ENCODE measurements at places on chromosomes 1 and 21.

DNA sequence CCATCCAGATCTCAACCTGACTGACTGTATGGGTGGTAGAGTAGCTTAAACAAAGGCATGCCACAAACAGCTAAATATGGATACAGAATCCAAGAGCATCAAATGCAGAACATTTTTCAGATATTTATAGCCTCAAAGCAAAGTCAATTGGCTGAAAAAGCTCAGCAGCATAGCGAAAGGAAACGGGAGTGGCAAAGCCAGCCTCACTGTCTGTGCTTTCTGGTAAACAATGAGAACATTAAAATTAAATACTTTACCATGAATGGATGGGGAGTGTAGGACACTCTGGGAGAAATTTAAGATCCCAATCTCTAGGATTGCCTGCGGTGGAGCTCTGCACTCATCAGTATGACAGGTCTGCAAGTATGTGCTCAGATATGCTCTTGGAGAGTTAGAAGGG, 4.4 kb downstream of the RASAL2 start:
- no peak overlapping the region for H3K27ac ChIP-seq
- peaks cover 8% of the 10 kb centered on the region for H3K4me1 ChIP-seq
- H3K27me3 ChIP-seq, result peaks cover 35% of the 10 kb centered on the region
- H3K36me3 ChIP-seq, result no peaks in the 10 kb centered on the region

- H3K36me3 ChIP-seq, result no peaks in the 10 kb centered on the region
- DNase-seq, result no peak
- no peaks in the 10 kb centered on the region for H3K27me3 ChIP-seq
- no peak overlapping the region for H3K27ac ChIP-seq
- H3K4me1 ChIP-seq, result no peaks in the 10 kb centered on the region
These were observed 4.2 kb downstream of the NECTIN4 start for GRCh38 chr1:161085165-161085564.

- no peaks in the 10 kb centered on the region for H3K27me3 ChIP-seq
- peaks cover 13% of the 10 kb centered on the region for H3K36me3 ChIP-seq
- DNase-seq, result no peak
- H3K4me1 ChIP-seq, result peaks cover 42% of the 10 kb centered on the region
These were observed 33.7 kb upstream of the NBL1 start for GRCh38 chr1:19610282-19610981.

- no peaks in the 10 kb centered on the region for H3K36me3 ChIP-seq
- no peak overlapping the region for H3K4me3 ChIP-seq
- no peak overlapping the region for H3K27ac ChIP-seq
- no peak for DNase-seq
- H3K4me1 ChIP-seq, result no peaks in the 10 kb centered on the region
- peaks cover 1% of the 10 kb centered on the region for H3K27me3 ChIP-seq
These were observed 99.5 kb downstream of the TGFB2 start for GRCh38 chr1:218444588-218444987.

GRCh38 chr21:46363698-46364097, 39.7 kb downstream of the PCNT start:
- H3K4me3 ChIP-seq, result no peak overlapping the region
- peaks cover 20% of the 10 kb centered on the region for H3K4me1 ChIP-seq
- no peak overlapping the region for H3K27ac ChIP-seq
- H3K27me3 ChIP-seq, result no peaks in the 10 kb centered on the region
- peaks cover 39% of the 10 kb centered on the region for H3K36me3 ChIP-seq

DNA sequence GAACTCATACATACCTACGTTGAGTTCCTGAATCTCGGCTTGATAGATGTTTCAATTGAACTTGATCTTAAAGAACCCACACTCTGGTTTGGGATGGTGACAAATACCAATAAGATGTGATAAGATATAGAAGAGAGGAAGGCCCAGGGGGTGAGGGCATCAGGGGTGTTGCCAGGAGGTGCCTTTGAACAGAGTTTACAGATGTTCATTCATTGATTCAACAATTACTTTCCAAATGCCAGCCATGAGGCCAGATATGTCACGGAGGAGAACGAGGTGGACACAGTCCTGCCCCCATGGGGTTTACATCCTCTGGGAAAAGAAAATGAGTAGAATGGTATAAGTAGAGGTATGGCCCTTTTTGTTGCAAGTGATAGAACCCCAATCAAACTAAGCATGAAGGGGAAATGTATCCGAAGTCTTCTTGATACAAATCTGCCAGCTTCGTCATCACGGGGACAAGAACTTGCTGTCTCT, 659 bp downstream of the LRRC71 start:
- H3K4me1 ChIP-seq, result peaks cover 8% of the 10 kb centered on the region
- H3K27me3 ChIP-seq, result peaks cover 69% of the 10 kb centered on the region
- no peak overlapping the region for H3K27ac ChIP-seq
- no peak for DNase-seq

GRCh38 chr1:89104147-89104546, 21.8 kb downstream of the GBP2 start:
- H3K27me3 ChIP-seq, result no peaks in the 10 kb centered on the region
- H3K4me1 ChIP-seq, result peaks cover 52% of the 10 kb centered on the region
- peak overlapping the region; percentile 69 for H3K27ac ChIP-seq
- no peak for DNase-seq

- H3K4me3 ChIP-seq, result no peak overlapping the region
- no peaks in the 10 kb centered on the region for H3K36me3 ChIP-seq
- peaks cover 12% of the 10 kb centered on the region for H3K4me1 ChIP-seq
- H3K27me3 ChIP-seq, result peaks cover 4% of the 10 kb centered on the region
- H3K27ac ChIP-seq, result no peak overlapping the region
These were observed 16.2 kb upstream of the SERINC2 start for GRCh38 chr1:31396633-31397351.

DNA sequence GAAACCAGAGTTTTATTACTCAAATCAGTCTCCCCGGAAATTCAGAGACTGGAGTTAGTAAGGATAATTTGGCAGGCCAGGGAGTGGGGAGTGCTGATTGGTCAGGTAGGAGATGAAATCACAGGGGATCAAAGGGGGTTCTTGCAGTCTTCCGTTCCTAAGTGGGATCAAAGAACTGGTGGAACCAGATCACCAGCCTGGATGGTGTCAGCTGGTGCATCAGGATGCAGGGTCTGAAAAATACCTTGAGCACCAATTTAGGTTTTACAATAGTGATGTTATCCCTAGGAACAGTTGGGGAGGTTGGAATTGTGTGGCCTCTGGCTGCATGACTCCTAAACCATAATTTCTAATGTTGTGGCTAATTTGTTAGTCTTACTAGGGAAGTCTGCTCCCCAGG, 1.4 kb upstream of the CD101 start:
- no peaks in the 10 kb centered on the region for H3K27me3 ChIP-seq
- H3K4me1 ChIP-seq, result peaks cover 31% of the 10 kb centered on the region
- no peak for DNase-seq
- H3K27ac ChIP-seq, result no peak overlapping the region
- no peaks in the 10 kb centered on the region for H3K36me3 ChIP-seq

GRCh38 chr1:84298684-84299535, 2.6 kb upstream of the SAMD13 start:
- peaks cover 24% of the 10 kb centered on the region for H3K27me3 ChIP-seq
- no peak overlapping the region for H3K27ac ChIP-seq
- peak; percentile 31 for DNase-seq

GRCh38 chr1:18712252-18712600, 81.6 kb downstream of the PAX7 start:
- no peak overlapping the region for H3K4me3 ChIP-seq
- H3K27ac ChIP-seq, result no peak overlapping the region
- DNase-seq, result no peak
- H3K36me3 ChIP-seq, result no peaks in the 10 kb centered on the region
- peaks cover 4% of the 10 kb centered on the region for H3K4me1 ChIP-seq

- no peaks in the 10 kb centered on the region for H3K27me3 ChIP-seq
- no peak overlapping the region for H3K4me3 ChIP-seq
- peaks cover 15% of the 10 kb centered on the region for H3K4me1 ChIP-seq
These were observed 996 bp upstream of the MGST3 start for GRCh38 chr1:165629848-165630628.

DNA sequence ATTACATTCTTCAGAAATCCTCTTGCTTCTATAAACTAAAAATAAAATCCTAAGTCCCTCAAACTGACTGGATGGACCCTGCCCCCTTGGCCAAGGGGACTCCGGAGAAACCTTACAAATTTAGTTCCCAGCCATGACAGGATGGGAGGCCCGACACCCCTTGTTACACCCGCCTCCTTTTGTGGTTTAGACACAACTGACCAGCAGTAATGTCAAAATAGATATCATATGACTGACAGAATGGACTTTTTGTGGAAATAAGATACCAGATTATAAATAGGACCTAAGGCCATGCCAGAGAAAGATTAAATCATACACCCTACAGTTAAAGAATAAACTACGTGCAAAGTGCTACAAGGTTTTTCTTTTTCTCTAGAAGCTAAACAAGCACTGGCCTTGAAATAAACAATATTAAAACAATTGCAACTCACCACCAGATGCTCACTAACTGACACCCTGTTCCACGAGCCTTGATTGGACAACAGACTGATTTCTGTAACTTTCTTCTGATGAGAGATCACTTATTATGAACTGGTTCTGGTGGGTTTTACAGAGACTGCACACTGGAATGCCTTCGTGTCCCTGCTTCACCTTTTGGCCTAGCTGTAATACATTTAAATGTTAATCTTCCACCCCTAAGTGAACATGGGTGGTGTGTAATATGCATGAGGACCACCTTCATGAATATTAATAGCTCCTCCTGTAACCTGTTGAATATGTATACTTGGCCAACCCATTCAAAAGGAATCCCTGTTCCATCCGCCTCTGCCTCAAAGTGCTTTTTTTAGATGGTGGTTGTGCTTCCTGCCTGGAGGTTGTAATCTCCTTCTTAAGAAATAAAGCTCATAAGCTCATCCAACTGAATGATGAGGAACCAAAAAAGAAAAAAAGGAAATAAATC, 99.6 kb downstream of the ODF2L start:
- H3K4me3 ChIP-seq, result no peak overlapping the region
- H3K27ac ChIP-seq, result no peak overlapping the region
- no peak for DNase-seq

- peaks cover 6% of the 10 kb centered on the region for H3K27me3 ChIP-seq
- no peaks in the 10 kb centered on the region for H3K4me1 ChIP-seq
- no peaks in the 10 kb centered on the region for H3K36me3 ChIP-seq
- H3K27ac ChIP-seq, result no peak overlapping the region
- DNase-seq, result no peak
These were observed 60.2 kb downstream of the KAZN start for GRCh38 chr1:14658642-14659041.

DNA sequence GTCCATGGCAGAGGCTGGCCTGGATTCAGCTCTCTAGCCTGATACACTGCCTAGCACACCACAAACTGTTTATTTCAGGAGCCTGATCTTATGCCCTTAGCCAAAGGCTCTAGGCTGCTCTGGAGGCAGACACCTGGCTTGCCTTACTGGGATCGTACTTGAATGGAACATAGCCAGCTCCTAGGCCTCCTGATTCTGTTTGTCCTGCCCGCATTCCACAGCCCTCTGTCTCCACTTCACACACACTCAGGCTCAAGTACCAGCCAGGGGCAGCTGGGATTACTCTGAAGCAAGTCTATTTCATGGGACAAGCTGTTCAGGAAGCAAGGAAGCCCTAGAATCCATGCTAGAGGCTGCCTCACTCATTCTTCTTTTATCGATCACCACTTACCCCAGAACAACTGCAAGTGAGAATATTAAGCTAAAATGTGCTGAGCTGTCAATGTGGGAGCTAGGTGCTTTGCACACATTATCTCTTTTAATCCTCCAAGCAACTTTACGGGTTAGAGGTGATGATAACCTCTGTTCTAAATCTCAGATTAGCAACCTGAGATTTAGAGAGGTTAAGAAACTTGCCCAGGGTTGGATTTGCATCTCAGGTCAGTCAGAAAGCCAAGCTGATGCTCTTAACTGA, 31.1 kb upstream of the CYP4B1 start:
- H3K4me3 ChIP-seq, result no peak overlapping the region
- H3K4me1 ChIP-seq, result no peaks in the 10 kb centered on the region
- H3K27me3 ChIP-seq, result peaks cover 24% of the 10 kb centered on the region
- no peak overlapping the region for H3K27ac ChIP-seq
- H3K36me3 ChIP-seq, result peaks cover 4% of the 10 kb centered on the region

GRCh38 chr21:46503922-46504550, 45.3 kb downstream of the DIP2A start:
- no peak for DNase-seq
- H3K4me1 ChIP-seq, result peaks cover 32% of the 10 kb centered on the region
- H3K36me3 ChIP-seq, result peaks cover 20% of the 10 kb centered on the region
- no peaks in the 10 kb centered on the region for H3K27me3 ChIP-seq

- H3K36me3 ChIP-seq, result no peaks in the 10 kb centered on the region
- no peak for DNase-seq
- no peak overlapping the region for H3K4me3 ChIP-seq
These were observed 12.3 kb upstream of the JAM2 start for GRCh38 chr21:25626757-25627156.

DNA sequence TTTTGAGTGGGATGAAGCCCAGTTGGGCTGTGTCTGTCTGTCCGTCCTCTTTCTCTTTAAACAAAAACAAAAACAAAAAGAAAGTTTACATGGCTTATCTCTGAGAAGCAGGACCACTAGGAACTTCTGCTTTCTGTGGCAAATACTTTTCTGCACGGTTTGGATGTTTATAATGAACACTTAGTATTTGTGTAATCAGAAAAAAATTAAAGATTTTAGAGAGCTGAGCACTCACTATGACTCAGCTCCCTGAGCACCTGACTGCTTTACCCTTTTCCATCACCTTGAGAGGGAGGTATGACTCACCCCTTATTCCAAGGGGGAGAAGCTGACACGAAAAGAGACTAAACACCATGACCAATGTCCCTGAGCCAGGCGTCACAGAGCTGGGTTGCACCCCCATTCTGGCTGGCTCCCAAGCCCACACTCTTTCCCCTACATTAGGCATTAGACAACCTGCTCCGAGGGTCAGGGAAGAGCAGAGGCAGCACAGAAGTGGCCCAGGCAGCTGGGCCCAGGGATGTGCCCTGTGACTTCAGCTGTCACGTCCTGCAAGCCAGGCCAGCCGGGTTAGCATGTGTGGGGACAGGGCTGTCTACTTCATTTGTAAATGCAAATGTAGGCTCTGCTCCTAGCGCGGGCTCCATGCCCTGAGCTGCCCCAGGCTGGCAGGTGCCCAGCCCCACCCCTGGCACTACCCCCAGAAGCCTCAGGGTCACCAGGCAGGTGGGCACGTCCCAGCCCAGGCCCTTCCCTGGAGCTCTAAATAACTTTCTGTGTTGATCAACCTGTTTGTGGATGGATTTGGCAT, 30.4 kb downstream of the RAP1GAP start:
- DNase-seq, result peak; percentile 37
- peaks cover 11% of the 10 kb centered on the region for H3K27me3 ChIP-seq
- H3K4me3 ChIP-seq, result no peak overlapping the region
- H3K27ac ChIP-seq, result no peak overlapping the region

- H3K4me1 ChIP-seq, result no peaks in the 10 kb centered on the region
- no peak overlapping the region for H3K4me3 ChIP-seq
- H3K27me3 ChIP-seq, result peaks cover 11% of the 10 kb centered on the region
- no peak for DNase-seq
- H3K36me3 ChIP-seq, result no peaks in the 10 kb centered on the region
These were observed 7.0 kb downstream of the TNNT2 start for GRCh38 chr1:201370500-201370899.

DNA sequence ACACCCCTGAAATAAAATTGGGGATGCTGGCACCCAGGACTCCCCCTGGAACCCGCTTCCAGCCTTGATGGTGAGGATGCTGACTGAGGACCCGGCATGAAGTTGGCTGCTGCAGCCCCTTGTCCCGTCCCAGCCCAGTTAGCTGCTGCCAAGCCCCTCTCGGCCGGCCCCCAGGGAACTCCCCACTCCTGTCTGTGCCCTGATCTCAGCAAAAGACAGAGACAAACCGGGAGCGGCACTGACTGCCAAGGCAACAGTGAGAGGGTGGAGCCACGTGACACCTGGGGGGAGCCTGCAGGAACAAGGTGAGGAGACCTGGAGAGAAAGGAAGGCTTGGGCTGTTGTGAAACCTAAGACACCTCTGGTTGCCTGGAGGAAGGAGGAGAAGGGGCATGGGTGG, 24.7 kb downstream of the CASZ1 start:
- H3K27ac ChIP-seq, result no peak overlapping the region
- H3K27me3 ChIP-seq, result peaks cover 1% of the 10 kb centered on the region
- DNase-seq, result no peak
- H3K36me3 ChIP-seq, result no peaks in the 10 kb centered on the region
